ENCODE measurements at places on chromosomes 5 and 9.

GRCh38 chr5:22372376-22372775 is 480.8 kb downstream of the CDH12 start:
- DNase-seq, result peak; percentile 40

DNA sequence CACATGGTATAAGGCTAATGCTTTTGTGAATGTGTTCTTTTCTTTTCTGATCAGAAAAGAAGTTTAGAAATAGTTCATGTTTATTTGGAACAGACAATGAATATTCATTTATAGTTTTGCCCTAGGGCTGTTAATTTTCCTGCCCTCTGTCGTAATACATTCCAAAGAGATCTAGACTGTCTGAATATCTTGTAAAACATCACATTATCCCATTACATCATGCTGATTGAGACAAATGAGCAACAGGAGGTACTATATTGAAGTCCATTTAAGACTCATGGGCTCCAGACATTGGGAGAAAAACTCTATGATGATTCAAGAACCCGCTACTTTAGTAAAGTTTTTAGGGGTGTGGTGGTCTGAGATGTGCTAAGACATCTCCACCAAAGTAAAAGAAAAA is 121.2 kb upstream of the MAP1B start:
- no peak for DNase-seq

DNA sequence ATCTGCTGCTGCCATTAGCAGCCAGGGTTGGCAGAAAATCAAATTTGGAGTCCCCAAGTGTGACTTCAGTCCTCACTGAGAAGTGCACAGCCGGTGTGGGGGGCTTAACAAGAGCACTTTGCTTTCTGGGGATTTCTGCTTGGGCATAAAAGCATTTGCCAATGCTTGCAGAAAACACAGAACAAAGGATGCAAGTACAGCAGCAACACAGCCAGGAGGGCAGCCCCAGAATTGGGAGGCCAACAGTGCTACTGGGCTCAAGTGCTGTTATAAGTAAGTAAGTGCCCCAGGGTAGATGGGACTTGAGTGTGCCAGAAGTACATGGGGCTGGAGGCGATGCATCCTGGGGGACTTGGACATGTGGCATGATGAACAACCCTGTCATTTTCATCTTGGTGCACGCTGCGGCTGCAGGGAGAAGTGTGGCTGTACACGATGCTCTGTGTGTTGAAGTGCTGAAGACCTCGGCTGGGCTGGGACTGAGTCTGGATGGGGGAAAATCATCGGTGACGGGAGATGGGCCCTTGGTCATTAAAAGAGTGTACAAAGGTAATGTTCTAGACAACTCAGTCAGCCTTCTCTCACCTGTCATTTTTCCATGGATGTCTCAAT is 73.3 kb downstream of the GOLPH3 start:
- DNase-seq, result no peak

GRCh38 chr9:127214421-127215267 is 49.9 kb upstream of the GARNL3 start:
- peak; percentile 27 for DNase-seq

DNA sequence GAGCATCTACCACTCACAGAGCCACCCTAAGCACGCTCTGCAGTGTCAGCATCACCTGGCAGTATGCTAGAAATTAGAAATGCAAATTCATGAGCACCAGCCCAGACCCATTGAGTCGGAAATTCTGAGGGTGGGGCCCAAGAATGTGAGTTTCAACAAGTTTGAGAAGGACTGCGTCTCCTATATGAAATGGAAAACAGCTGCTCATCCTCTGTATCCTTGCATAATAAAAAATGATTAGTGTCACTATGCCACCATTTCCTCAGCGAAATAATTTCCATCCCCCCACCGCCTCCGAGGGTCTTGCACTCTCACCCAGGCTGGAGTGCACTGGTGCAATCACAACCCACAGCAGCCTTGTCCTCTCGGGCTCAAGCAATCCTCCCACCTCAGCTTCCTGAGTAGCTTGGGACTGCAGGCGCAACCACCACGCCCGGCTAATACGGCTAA is 1.3 kb upstream of the IQGAP2 start:
- no peak for DNase-seq

- DNase-seq, result no peak
Observed at GRCh38 chr5:144882739-144883283, 712.1 kb downstream of the KCTD16 start.
